ENCODE measurements at places on chromosomes 3 and 15. TPM values are rescaled to one million over a fixed set of nuclear protein-coding genes. Genes with fewer than 3 reads are reported as not detected.

LMAN1L gene
- total RNA-seq: not detected

SELENOK gene
- total RNA-seq: 23.7 TPM

GRCh38 chr15:29711531-29711930 lies 110.7 kb downstream of the TJP1 start:
- ATAC-seq: no peak

- no peak for ATAC-seq
Measured at GRCh38 chr3:158355623-158356588, 215.1 kb upstream of the MLF1 start.

All from esophagus mucosa (tissue), 1 donor.